ENCODE measurements at places on chromosomes 6 and 20.

DNA sequence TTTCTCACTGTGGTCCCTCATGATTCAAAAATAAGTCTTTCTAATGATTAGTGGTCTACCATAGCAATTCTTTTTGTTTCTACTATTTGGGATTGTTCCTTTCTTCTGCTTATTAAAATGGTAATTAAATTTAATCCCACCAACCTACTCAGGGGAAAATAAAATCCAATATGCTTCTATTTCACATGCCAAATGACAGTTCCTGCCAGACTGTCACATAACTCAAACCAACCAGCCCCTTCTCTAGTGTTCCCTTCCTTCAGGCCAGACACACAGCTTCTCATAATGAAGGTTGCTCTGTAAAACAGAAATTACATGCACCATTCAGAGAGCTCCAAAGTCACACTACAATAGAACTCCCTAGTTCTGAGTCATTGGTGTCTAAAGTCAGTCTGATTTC is 23.2 kb downstream of the PAK5 start:
- no peak for DNase-seq

DNA sequence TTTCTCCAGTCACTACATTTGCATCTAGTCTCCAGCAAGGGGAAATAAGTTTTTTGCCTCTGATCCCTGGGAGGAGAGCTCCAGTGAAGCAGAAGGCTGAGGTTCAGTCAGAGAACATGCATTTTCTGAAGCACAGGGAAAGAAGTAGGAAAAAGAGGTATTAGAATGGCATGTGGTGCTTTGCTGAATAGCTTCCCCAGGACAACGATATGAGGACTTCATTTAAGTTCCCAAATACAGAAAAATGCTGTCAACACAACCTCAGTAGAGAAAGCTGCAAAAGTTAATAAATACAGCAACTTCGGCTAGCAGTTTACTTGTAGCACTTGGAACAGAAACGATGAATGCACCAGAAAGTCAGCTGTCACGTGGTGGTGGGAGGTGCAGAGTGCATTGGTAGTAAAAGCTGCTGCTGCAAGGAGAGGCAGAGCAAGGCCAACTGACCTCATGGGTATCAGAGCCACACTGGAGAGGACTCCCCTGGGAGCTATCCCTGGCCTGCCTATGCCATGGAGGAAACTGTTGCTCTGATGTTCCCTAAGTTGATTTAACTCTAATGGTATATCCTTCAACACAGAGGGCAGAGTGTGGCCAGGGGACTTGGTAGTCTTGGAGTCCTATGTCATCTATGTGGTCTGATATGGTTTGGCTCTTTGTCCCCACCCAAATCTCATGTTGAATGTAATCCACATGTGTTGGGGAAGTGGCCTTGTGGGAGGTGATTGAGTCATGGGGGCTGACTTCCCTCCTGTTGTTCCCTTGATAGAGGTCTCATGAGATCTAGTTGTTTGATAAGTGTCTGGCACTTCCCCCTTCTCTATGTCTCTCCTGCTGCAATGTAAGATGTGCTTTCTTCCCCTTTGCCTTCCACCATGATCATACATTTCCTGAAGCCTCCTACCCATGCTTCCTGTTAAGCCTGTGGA is 85.9 kb downstream of the ADTRP start:
- DNase-seq, result no peak

- DNase-seq, result no peak
These were observed 69.0 kb upstream of the MLN start for GRCh38 chr6:33872761-33873160.

GRCh38 chr6:5125152-5126006 is 40.2 kb downstream of the PPP1R3G start:
- no peak for DNase-seq

DNA sequence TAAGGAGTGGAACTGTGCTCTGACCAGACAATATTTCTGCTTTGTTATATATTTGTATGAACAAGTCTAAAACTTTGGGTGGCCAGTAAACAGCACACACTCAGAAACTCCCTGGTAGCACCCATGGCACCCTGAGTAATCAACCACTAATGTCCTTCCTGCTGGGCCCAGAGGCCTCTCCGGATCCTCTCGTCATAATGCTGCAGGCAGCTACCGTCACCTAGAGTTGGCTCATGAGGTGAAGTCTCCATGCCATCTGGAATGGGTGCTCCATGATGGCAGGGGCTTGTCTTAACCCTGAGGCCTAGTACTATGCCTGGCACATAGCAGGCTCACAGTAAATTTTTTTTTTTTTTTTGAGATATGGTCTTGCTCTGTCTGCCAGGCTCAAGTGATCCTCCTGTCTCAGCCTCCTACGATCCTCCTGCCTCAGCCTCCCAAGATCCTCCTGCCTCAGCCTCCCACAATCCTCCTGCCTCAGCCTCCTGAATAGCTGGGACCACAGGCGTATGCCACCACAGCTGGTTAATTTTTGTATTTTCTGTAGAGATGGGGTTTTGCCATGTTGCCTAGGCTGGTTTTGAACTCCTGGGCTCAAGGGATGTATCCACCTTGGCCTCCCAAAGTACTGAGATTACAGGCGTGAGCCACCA is 3.0 kb upstream of the SDCBP2 start:
- DNase-seq, result no peak

- DNase-seq, result no peak
These were observed 218.2 kb downstream of the BMP7 start for GRCh38 chr20:57048027-57048869.

DNA sequence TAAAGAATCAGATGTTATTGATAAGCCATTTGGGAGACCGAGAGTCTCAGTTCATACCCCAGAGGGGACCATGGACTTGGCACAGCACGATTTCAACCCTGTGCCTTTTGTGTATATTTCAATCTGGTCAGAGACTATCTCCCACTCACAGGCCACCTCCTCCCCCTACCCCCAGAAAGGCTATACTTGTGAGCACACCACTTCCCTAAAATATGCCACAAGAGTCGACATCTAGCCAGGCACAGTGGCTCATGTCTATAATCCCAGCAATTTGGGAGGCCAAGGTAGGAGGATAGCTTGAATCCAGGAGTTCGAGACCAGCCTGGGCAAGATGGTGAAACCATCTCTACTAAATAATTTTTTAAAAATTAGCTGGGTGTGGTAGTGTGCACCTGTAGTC is 13.6 kb upstream of the TCF15 start:
- no peak for DNase-seq

- DNase-seq, result no peak
These were observed 9.2 kb upstream of the KIAA1755 start for GRCh38 chr20:38269715-38270114.

DNA sequence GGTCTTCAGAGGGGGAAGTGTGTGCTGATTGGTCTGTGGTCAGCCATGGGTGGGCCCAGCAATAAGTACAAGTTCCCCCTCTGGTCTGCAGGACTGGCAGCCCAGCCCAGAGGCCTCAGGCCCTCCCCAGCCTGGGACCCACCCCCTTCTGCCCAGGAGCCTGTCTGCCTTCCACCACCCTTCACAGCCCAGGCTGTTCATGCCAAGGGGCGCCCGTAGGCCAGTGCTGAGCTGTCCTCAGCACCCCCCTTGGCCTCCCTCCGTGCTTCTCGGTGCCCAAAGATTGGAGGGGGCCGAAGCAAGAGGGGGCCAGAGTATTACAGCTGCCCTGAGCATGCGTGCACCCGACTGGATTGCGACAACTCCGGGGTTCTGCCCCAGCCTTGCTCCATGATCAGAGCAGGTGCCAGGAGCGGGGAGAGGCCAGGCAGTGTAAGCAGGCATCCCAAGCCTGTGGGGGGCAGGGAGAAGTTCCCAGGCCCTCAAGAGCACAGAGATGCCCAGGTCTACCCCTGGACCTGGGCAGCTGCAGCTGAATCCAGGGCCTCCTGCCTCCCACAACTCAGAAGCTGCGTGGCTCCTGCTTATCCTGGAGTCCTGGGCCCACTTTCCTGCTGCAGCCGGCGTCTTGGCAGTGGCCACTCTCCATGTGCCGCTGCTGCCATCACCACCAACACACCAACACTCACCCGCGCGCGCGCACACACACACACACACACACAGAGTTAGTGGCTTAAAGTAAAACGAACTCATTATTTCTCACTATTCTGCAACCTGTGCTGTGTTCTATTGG is 33.3 kb downstream of the CST9L start:
- no peak for DNase-seq

DNA sequence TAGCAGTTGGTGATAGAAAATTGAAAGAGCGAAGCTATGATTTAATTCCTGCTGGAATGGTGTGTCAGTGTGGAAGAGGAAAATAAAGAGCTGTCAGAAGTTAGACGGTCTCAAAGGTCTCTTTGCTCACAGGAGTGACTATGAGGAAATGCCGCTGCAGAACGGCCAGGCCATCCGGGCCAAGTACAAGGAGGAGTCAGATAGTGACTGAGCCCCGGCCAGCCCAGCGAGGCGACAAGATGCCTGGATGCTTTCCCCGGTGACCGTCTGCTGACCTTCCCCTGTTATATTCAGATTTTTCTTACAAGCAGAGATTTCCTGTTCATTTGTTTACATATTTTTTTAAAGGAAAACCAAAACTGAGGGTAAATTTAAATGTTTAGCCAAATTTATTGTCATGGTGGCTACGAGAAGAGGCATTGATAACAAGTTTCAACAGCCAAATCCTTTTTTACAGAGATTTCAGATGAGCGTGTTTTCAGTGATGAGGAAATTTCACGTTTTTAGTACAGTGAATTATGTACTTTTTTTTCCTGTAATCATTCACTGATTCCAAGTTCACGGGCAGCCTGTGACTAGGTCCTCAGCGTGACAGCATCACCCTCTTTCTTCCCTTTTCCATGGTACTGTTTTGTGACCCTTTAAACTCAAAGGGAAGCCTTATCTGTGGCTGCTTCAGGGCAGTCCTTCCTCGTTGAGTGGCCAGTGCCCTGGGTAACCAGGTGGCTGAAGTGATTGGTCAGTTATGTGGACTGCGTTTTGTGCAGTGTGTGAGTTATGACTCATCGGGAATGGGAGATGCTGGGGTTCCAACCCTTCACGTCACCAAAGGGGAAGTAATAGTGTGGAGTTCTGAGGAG is 12.6 kb downstream of the DYNLT1 start:
- DNase-seq, result no peak

- DNase-seq, result no peak
These were observed 101.9 kb downstream of the REV3L start for GRCh38 chr6:111381123-111381522.

DNA sequence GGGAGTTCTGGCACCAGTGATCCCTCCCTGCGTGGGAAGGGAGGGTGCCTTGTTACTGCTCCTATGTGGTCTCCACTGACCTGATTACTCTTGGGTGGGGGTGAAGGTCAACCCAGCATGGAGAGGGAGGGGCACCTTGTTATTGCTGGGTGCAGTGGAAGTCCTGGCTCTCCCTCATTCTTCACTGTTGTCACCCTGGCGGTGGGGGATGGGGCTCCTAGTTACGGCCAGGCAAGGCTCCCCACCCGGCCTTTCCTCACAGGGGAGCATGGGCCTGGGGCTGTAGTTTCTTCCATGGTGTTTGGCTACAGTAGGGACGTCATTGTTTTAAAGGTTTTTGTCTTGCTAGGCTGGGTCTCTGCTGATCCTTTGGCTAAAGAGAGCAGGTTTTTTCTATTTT is 40.8 kb downstream of the PACSIN1 start:
- DNase-seq, result no peak
